AG10803 (cell line): ENCODE measurements at places on chromosomes 13 and 19.

DNA sequence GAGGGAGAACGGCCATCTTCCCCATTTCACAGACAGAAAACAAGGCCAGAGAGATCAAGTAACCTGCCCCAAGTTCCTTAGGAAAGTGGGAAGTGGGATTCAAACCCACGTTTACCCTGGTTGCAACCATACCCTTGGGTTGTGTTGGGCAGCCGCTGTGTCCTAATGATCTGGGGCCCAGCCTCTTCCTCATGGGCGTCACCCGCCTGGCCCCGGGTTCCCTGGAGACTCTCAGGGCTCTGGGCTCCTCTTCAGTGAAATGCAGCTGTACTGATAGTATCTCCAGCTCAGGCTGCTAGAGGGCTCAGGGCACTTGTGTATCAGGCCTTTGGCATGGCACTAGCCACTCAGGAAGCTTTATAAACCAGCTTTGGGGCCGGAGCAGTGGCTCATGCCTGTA is 9.8 kb downstream of the TMED1 start:
- no peak for DNase-seq

DNA sequence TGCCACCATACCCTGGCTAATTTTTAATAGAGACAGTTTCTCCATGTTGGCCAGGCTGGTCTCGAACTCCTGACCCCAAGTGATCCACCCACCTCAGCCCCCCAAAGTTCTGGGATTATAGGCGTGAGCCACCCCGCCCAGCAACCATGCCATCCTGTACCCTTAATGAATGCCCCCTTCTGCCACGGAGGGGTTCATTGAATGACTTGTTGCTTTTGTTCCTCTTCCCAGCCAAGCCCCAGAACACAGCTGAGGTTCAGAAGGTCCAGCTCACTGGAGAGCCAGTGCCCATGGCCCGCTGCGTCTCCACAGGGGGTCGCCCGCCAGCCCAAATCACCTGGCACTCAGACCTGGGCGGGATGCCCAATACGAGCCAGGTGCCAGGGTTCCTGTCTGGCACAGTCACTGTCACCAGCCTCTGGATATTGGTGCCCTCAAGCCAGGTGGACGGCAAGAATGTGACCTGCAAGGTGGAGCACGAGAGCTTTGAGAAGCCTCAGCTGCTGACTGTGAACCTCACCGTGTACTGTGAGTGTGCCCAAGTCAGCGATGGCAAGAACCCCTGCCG is 6.0 kb downstream of the PVR start:
- no peak for DNase-seq

- DNase-seq = peak; percentile 13
Measured at GRCh38 chr13:30362869-30363268, 55.5 kb upstream of the KATNAL1 start.

GRCh38 chr13:65744836-65745235 is 1485.3 kb downstream of the PCDH9 start:
- DNase-seq = peak; percentile 61

- DNase-seq = no peak
Measured at GRCh38 chr13:102517959-102518358, 78.8 kb upstream of the TPP2 start.

DNA sequence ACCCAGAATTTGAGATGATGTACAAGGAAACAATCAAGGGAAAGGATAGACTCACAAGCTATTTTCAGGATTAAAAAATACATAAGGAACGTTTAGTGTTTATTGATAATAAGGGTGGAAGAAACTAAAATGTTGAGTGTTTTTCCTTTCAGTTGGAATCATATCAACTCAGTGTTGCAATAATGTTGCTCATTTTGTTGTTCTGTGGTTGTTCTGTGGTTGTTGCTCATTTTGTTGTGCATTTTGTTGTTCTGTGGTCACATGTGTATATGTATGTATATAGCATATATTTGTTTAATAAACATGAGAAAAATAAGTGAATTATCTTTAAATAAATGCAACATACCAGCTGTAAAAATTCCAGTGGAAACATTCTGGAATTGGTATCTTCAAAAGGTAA is 262.4 kb upstream of the SPRY2 start:
- no peak for DNase-seq

DNA sequence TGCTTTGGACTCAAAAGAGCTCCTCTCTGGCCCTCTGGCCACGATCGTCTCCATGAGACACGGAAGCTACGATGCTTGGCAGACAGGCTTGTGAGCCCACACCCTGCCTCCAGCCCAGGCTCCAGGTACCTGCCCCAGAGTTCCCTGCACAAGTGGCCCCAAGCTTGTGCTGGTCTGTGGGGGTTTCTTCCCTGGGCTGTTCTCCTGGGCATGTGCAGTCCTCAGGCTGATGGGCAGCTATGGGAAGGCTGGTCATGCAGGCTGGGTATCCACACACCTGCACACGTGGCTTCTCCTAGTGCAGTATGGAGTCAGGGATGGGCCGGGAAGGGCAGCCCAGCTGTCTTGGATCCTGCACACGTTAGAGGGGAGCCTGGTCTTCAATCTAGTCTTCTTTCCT is 43.1 kb downstream of the TEX29 start:
- no peak for DNase-seq

DNA sequence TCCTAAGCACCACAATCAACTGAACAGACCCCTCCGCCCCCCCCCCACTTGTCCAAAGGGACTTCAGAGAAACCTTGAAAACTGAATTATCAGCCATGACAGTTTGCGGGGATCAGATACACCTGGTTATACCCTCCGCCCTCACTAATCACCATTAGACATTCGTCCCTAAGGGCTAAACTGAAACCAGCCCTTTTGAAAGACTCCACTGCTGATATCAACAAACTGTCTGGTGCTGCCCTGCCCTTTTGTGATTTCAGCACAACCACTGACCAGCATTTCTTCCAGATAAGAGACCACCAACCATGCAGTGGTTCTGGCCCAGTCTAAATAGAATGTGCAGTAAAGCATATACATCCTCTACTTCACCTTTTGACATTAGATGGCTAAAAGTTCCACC is 1422.9 kb downstream of the EFNB2 start:
- no peak for DNase-seq

- DNase-seq = no peak
Measured at GRCh38 chr19:50300051-50300450, 29.1 kb downstream of the KCNC3 start.

GRCh38 chr19:55131421-55131820 is 14.0 kb upstream of the PPP1R12C start:
- peak; percentile 71 for DNase-seq

GRCh38 chr13:94431987-94432386 is 47.5 kb downstream of the DCT start:
- no peak for DNase-seq

DNA sequence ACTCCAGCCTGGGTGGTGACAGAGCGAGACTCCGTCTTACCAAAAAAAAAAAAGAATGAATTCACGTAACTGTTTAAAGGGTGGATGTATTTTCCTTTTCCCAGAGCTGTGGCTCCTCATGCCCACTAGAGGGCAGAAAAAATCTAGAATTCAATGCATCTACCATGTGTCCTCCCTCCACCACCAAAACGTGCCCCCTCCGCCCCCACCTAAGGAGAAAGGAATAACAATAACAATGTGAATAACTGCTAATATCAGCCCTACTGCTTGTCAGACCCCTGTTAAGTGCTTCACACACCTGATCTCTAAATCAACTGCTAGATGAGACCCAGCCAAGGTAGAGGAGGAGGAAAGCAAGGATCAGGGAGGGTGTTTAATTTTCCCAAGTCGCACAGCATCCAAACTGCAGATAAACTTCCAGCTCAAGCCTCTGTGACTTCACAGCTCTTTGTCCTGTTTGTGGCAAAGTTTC is 20.2 kb upstream of the PNMA8B start:
- DNase-seq = peak; percentile 40

DNA sequence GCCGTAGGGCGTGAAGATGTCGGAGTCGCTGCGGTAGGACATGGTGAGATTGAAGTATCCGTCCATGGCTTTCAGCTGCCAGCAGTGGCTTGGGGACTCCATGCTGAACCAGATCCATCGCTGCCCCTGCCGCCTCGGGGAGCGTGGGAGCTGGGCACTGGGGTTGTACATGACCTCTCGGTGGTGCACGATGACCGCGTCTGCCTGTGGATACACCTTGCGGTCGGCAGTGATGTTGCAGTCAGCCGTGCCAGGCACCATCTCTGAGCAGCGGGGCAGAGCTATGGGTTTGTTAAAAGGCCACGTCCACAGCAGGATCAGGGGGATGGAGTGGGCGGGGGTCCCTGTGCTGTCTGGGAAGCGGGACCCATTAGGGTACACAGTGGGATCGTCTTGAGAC is 7.4 kb downstream of the FUT6 start:
- no peak for DNase-seq

GRCh38 chr13:74040200-74040599 is 94.0 kb downstream of the KLF12 start:
- no peak for DNase-seq

- peak; percentile 80 for DNase-seq
Measured at GRCh38 chr13:40152145-40152544, 496.7 kb downstream of the COG6 start.

GRCh38 chr13:34066344-34066743 is 248.4 kb downstream of the RFC3 start:
- DNase-seq = no peak

DNA sequence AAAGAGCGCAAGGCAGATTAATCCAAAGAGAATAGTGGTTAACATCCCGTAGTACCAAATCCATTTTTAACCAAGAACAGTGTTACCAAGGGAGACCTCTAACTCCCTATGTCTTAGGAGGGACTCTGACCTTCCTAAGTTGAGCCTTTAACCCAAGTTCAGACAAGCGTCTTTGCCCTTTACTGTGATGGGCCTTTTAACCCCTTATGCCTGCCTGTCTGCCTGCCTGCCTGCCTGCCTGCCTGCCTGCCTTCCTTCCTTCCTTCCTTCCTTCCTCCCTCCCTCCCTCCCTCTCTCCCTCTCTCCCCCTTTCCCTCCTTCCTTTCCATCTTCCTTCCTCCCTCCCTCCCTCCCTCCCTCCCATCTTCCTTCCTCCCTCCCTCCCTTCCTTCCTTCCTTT is 32.6 kb downstream of the CEACAM1 start:
- no peak for DNase-seq

DNA sequence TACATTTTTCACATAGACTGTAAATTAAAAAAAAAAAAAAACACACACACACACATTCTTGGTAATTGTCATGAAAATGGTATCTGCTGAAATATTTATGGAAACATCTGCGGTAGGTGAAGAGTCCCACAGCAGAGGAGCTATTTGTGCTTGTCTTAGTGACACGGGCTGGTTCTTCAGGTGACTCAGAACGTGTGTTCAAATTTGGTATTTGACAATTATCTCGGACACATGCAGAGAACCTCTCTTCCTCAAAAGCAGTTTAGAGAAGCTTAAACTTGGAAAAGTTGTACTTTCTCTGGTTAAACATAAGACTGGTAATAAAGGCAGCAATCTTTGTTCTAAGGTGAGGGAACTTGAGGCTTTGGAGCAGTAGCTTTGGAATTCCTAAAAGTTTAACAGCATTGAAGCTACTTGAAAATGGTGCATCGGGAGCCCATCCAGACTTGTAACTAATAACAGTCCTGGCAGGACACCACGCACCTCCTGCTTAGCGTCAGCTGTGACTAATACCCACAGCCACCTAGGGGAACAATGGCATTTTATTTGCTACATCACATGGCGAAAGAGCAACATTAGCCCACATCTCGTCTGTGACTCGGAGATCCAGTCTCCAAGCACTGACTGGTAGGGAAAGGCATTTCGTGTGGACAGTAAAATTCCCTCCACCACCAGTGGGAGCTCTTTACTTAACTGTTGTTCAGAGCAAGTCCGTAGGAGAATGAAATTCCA is 1505.1 kb upstream of the SLC10A2 start:
- peak; percentile 54 for DNase-seq

GRCh38 chr13:74770361-74770760 is 636.2 kb upstream of the KLF12 start:
- DNase-seq = peak; percentile 97
